ENCODE measurements at places on chromosomes 3 and 15.

DNA sequence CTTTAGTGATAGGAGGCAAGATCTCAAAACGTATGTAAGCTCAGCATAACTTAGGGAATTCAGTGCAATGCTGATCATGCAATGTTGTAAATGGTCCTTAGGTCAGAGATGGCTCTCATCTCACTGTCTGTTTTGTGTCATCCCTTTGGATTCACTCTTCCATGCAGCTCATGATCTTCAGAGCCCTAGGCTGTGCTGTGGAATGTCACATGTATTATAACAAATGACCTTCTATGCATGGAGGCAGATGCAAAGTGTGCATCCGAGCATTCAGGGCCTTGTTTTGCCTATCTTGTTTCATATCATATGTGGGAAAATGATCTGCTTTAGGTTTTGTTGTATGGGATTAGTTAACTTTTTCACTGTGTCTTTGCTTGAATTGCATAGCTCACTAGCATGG lies 40.5 kb upstream of the PDZRN3 start:
- no peak for DNase-seq

GRCh38 chr15:67106764-67107013 lies 41.3 kb downstream of the SMAD3 start:
- DNase-seq, result no peak

GRCh38 chr3:128256131-128256530 lies 102.8 kb downstream of the EEFSEC start:
- DNase-seq, result no peak

GRCh38 chr15:51869060-51869421 lies 39.6 kb downstream of the TMOD3 start:
- DNase-seq, result no peak

GRCh38 chr3:38755130-38755529 lies 60.9 kb downstream of the SCN10A start:
- DNase-seq, result no peak

DNA sequence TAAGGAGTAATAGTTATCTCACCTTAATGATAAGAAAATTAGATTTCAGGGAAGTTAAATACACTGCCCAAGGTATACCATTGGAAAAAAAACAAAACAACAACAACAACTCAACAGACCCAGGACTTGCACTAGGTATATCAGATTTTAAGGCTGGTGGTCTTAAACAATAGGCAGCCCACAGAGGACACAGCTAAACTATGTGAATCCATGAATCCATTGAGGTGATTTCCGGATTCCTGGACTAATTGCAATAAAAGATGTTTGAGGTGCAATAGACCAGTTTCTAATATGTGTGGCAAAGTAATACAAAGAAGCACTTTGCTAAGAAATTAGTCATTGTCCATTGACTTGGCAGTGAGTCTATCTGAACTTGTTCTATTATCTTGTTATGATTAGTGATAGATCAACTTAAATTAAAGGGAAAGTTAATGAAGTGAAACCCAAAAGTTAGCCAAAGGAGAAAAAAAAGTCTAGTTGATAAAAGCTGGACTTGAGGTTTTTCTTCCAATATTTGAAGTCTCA lies 60.9 kb upstream of the MAGI1 start:
- DNase-seq, result no peak

- DNase-seq, result no peak
These were observed 226.6 kb upstream of the LRRFIP2 start for GRCh38 chr3:37400945-37401344.

Data from CD4-positive, alpha-beta T cell treated with Interleukin-4 for 4 hours (primary cell).